ENCODE measurements at places on chromosomes 5 and 9.

GRCh38 chr5:159601216-159601615 is 270.9 kb upstream of the IL12B start:
- H3K4me1 ChIP-seq = peaks cover 9% of the 10 kb centered on the region
- no peaks in the 10 kb centered on the region for H3K36me3 ChIP-seq
- H3K27ac ChIP-seq = no peak overlapping the region
- no peak overlapping the region for H3K4me3 ChIP-seq
- DNase-seq = no peak
- no peaks in the 10 kb centered on the region for H3K27me3 ChIP-seq

DNA sequence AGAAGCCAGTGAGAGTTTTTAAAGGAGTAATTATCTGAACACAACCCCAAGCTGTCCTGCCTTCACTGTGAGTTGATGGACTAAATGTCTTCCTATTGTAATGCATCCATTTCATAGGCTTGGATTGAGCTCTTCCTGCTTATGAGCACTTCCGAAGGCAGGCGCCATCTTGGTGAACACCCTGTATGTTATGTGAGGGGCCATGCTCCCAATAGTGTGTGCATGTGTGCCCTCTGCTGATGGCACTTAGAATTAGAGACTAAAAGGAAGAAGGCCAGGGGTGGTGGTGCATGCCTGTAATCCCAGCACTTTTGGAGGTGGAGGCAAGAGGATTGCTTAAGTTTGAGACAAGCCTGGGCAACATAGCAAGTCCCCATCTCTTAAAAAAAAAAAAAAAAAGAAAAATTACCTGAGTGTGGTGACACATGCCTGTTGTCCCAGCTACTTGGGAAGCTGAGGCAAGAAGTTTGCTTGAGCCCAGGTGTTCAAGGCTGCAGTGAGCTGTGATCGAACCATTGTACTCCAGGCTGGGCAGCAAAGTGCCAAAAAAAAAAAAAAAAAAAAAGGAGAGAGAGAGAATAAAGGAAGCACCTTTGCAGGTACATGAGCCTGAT is 65.0 kb downstream of the C9orf152 start:
- H3K4me1 ChIP-seq = no peaks in the 10 kb centered on the region
- DNase-seq = no peak
- no peaks in the 10 kb centered on the region for H3K27me3 ChIP-seq
- no peak overlapping the region for H3K27ac ChIP-seq
- H3K4me3 ChIP-seq = no peak overlapping the region

DNA sequence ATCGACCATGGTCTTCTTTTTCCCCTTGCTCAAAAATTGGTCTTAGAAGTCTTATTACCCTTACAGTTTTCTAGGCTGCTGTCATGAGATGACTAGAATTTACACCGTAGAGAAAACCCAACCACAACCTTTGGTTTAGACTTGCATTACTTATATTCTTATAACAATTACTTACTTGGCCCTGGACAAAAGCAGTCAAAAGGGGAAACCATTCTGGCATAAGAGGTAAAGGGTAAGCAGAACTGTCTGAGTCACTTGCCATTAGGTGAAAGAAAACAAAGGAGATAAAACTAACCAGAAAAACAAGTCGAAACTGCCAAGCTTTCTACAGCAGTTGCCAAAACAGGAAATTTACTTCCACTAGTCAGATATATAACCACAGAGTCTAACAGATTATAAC is 17.9 kb downstream of the TMEM245 start:
- peaks cover 54% of the 10 kb centered on the region for H3K4me1 ChIP-seq
- no peak for DNase-seq
- H3K4me3 ChIP-seq = no peak overlapping the region
- peak overlapping the region; percentile 28 for H3K27ac ChIP-seq
- no peaks in the 10 kb centered on the region for H3K27me3 ChIP-seq

GRCh38 chr5:181124526-181124925 is 6.4 kb downstream of the OR2V1 start:
- no peak overlapping the region for H3K27ac ChIP-seq
- DNase-seq = no peak
- H3K4me1 ChIP-seq = no peaks in the 10 kb centered on the region
- no peaks in the 10 kb centered on the region for H3K36me3 ChIP-seq
- H3K27me3 ChIP-seq = peaks cover 18% of the 10 kb centered on the region

DNA sequence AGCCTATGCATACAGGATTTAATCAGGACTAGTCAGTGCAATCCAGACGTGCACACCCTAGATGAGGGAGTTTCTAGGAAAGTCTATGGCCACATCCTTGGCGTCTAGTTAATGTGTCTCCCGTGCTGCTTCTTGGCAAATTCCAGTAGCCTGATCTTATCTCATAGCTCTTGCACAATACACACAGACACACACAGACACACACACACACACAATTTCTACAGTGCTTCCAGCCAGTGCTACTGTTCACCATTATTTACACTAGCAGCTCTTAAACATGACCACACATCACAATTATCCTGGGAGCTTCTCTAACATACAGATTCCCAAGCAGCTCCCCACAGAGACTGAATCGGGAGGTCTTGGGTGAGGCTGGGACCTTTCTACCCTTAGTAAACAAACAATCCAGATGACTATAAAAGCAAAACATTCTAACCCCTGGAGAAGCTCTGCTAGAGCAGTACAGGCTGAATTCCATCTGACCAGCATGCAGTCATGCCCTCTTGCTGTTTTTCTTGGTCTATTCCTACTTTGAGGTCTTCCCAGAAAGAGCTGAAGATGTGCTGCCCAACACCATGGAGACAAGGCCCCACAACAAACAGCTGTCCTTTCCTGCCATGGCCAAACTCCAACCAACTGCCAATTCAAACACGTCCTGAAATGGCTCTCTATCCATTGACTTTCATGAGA is 236.6 kb downstream of the DEPDC1B start:
- H3K36me3 ChIP-seq = no peaks in the 10 kb centered on the region
- H3K27ac ChIP-seq = no peak overlapping the region
- H3K4me1 ChIP-seq = no peaks in the 10 kb centered on the region
